ENCODE measurements at places on chromosomes 3 and 15.

DNA sequence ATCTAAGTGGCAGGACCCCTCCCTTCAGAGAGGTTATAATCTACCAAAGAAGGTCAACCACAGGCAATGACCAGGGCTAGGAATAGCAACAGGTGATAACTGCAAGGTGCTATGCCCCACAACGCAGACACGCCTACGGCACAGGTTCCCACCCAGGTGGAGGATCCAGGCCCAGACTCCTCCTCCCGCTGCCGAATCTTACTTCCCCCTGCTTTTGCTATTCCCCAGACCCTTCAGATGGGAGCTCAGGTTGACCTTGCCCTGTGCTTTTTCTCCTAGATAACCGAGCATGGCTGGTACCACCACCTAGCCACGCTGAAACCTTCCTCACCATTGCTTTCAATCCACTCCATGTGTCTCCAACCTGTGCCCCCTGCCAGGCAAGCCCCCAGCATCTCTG is 142.2 kb upstream of the IGF1R start:
- DNase-seq, result no peak

GRCh38 chr3:99697250-99697649 is 58.9 kb downstream of the COL8A1 start:
- DNase-seq, result no peak

DNA sequence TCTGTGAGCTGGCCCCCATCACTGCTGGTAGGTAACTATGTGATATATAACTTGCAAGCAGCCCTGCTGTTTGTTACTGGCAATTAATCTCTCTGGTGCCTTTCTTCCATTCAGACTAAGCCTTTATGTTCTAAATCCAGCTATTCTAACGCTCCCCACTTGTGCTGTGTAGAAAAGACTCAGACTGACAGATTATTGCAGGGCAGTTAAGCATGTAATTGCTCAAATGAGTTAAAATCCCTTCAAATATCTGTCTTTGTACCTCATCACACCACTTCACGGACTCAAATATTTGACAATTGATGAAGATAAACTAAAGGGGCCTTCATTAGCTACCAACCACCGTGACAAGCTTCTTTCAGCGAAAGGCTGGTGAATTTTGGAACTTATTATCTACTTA is 416.2 kb downstream of the NR2F2 start:
- DNase-seq, result no peak

DNA sequence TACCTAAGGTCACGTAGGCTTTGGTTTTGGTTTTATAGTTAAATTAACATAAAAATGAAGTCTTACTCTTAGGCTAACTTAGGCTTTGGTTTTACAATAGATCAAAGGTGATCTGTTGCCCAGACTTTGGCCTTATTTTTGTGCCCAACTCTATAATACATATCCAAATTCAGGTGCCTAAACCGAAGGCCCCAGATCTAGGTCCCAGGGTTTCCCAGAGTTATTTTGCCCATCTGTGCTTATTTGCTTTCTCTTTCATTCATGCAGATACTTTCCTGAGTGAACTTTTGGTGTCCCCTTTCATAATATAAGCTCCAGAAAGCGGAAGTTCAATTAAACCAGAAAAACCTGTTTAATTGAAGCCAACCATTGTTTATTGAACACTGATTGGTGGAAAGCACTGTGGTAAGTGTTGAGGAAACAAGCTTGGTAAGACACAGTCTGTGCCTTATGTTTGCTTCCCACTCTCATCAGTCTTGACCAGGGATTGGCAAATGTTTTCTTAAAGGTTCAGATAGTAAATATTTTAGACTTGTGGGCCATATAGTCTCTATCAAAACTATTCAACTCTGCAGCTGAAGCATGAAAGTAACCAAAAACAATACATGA is 209.7 kb downstream of the WDR72 start:
- DNase-seq, result no peak

DNA sequence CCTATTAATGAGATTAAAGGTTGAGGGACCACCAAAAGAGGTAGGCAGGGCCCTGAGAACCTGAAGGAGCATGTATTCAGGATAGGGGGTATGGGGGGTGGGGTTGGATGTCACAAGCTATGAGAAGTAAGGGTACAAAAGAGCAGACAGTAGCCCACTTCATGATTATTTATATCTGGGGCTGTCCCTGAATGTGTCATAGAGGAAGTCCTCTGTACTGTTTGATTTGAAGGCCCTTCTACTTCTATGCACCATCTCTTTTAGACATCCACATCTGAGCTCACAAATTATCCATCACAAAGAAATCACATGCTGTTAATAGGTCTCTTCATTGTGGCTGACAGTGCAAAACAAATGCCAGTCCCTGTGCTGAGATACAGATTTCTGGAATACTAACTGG is 68.6 kb downstream of the FHIT start:
- DNase-seq, result no peak

DNA sequence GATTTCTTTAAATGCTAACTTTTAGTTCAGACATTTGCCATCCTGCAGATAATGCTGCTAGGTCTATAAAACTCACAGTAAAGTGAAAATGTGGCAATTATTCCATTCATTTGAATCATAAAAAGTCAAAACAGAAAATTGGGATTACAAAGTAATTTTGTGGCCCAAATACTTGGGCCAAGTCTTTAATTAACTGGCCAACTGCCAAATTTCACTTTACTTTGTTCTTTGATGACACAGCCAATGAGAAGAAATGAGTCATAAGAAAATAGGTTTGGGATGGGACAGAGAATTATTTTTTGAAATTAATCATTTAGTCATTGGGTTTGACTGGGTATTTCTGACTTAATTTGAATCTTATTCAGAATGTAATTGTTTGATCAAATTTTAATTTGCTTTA is 89.8 kb upstream of the SLC2A2 start:
- no peak for DNase-seq

DNA sequence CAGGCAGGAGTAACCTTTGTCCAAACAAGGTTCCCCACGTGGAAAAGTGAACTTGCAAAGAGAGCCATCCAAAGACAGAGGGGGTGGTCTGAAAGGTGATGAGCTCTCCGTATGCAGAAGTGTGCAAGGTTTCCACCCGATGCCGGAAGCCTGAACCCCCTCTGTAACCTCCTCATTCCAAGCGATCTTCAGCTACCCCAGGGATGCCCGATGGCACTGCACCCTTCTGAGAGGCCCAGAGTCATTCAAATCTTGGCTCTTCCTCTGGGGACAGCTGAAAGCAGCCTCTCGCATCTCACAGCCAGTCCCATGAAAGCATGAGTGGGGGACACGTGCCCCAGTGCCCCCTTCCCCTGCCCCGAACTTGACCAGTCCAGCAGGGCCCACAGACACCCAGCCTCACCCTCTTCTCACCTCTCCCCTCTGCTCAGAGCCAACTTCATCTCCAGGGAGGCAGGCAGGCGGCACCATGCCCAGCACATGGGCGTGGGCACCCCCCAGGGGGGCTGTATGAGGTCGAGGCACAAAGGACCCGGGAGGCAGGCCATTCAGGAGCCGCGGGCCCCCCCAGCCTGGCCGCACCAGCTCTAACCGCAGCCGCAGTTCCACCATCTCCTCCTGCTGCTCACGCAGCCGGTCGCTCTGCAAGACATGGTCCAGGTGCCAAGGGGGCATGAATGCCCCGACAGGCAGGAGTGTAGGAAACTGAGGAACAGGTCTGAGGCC is 8.7 kb downstream of the KIF7 start:
- no peak for DNase-seq

DNA sequence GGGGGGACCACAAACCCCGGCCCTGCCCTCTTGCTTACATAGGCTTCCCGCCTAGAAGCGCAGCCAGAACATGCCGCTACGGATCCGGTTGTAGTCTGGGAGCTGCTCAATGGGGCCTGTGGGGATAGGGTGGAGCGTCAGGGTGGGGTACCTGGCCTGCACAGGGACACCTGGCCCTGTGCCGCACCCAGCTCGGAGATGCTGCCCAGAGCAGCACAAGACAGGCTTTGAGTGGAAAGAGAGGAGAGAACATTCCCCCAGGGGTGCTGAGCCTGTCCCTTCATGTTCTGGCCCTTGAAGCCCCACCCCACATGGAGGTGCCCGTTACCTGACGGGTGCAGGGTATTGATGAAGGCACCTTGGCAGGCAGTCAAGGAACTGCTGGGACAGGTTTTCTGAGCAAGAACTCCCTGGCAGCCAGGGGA is 4.0 kb upstream of the COL7A1 start:
- DNase-seq, result no peak

DNA sequence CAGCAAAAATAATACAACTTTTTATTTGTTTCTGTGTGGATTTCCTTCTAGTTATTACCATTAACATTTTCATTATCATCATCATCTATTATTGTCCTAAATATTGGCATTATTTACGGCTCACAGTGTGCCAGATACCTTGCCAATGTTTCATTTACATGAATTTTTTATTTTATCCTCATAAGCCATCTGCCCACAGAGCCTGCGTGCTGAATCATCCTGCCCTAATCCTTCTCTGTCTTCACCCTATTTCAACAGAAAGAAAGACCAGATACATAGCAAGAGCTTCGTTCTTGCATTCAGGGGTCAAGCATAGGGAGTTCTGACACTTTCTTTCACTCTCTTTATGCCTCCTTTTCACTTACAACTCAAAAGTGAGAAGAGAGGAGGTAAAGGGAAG is 82.0 kb downstream of the KCNMB2 start:
- no peak for DNase-seq

- DNase-seq, result no peak
These were observed 16.5 kb upstream of the PLOD2 start for GRCh38 chr3:146177519-146177918.

- no peak for DNase-seq
These were observed 136.4 kb downstream of the SST start for GRCh38 chr3:187533797-187534196.

DNA sequence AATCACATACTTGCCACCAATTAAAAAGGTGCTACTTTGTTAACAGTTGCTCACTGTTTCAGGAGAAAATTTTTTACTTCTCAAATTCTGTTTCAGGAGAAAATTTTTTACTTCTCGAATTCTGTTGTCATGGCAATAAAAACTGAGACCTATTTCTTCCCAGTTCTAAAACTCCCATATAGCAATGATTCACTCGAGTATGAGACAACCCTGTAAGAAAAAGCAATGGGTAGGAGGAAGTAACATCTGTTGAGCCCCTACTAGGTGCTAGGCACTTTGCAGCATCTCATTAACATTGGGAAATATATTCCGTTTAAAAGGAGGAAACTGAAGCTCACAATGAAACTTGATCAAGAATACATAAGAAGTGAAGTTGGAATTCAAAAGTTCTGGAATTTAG is 35.1 kb upstream of the IGSF11 start:
- DNase-seq, result no peak

DNA sequence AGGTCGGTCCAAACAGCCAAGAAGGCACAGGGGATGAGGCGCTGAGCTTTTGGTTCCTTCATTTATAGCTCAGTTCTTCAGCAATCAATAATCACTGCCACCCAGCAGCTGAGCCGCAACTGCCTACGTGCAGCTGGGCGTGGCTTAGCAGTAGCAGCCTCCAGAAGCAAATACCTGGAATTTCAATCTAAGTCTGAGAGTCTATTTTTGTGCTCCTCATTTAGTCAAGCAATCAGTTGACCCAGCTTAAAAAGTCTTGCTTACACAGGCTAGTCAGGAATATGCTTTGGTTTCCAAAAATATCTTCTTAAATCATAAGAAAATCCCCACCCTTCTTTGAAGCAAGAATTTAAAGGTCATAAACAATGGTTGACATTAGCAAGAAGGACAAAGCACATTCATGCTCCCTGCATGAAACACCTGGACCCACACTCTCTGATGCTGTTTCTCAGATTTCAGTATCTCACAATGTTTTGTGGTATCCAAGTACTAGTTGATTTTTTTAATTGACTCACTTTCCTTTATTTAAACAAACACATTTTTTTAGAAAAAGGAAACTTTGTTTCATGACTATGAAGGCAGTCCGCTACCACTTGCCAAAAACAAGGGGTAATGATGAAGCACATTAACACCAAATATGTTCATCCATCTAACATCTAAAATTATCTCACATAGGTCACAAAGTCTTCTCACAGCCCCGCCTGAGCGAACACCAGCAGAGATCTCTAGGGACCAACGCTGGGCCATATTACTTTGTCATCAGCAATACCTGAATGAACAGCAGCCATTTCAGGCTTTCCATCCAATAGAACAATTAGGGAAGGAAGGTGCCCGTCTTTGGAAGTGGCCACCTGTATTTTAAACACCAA is 106.1 kb downstream of the OXNAD1 start:
- peak; percentile 70 for DNase-seq

GRCh38 chr3:130787422-130788068 is 40.9 kb upstream of the PIK3R4 start:
- no peak for DNase-seq

DNA sequence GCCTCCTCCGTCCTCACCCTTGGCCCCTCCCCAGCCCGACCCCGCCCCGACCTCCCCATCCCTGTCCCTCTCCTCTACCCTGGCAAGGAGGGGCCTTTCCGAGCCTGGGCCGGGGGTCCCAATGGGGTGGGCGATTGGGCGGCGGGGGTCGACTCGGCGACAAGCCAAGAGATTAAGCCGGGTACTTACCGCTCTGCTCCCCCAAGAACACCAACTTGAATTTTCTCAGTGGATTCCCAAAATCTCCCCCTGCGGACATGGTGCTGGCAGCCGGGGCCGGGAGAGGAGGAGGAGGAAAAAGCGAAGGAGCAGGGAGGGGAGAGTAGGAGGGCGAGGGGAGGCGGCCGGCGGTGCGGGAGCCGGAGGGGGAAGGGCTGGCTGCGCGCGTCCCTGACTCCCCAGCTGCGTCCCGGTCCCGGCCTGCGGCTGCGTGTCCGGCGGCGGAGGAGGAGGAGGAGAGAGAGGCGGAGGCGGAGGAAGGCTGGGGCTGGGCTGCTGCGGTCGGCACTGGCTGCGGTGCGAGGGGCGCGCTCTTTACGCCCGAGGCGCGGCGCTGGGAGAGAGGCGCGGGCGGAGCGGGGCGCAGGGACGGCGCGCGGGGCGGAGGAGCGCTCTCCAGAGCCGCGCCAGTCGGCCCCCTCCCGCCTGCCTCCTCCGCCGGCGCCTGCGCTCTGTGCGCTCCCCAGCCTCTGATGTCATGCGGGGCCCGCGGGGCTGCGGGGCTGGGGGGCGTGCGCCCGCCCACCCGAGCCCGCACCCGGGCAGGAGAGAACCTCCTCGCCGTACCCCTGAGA is at the start of gene RAB6B:
TSS of gene RAB6B (minus strand) at position 675 of the 794 bp plus-strand sequence. CDS start at position 259, 416 bp downstream.
- peak; percentile 47 for DNase-seq

- no peak for DNase-seq
These were observed 50.0 kb upstream of the PLCL2 start for GRCh38 chr3:16834753-16835152.

DNA sequence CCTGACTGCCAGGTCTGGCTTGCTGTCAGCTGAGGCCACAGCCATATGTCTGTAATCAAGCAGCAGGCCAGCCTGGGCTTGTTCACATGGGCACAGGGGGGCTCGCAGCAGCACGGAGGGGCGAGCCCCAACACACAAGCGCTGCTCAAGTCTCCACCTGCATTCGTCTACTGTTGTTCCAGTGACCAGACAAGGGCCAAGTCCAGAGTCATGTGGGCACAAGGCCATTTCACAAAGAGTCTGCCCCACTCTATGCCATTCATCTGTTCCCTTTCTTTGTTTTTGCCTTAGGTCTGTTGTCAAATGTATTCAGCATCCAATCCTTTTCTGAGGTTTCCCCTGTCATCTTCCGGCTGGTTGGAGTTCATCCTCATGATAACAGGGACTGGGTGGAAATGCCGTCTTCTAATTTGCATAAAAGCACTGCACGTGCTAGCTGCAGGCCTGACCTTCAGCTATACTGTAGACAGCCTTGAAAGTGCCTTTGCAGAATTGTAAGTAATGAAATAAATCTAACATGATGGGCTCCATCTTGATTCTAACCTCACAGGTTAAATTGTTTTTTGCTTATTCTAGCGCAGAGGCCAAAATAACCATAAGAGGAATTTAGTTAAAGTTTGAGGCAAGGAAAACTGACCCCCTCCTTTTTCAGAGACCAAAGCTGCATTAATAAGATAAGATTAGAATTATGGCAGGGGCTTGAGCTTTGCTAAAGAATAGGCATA is 28.6 kb upstream of the KBTBD12 start:
- DNase-seq, result no peak

Data from thyroid gland (tissue), 4 donors.